ENCODE measurements at places on chromosomes 16 and 17. TPM values are rescaled to one million over a fixed set of nuclear protein-coding genes. Genes with fewer than 3 reads are reported as not detected.

DNA sequence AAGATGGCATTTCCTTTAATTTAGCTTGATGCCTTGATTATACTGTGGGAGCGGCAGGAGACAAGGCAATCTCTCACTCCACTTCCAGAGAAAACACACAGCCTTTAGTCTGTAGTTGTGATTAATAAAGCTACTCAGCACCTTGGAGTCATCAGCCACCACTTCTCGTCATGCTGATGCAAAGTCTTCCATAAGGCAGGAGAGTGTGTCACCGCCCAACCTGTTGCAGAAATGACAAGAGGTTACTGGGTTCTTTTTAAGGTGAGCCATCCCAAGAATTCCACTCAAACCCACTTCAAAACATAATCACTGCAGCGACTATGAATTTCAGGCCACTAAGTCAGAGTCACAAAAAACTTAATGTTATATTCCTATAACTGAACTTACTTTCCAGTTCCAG lies 223.9 kb upstream of the TOX3 start:
- DNase-seq: no peak

DNA sequence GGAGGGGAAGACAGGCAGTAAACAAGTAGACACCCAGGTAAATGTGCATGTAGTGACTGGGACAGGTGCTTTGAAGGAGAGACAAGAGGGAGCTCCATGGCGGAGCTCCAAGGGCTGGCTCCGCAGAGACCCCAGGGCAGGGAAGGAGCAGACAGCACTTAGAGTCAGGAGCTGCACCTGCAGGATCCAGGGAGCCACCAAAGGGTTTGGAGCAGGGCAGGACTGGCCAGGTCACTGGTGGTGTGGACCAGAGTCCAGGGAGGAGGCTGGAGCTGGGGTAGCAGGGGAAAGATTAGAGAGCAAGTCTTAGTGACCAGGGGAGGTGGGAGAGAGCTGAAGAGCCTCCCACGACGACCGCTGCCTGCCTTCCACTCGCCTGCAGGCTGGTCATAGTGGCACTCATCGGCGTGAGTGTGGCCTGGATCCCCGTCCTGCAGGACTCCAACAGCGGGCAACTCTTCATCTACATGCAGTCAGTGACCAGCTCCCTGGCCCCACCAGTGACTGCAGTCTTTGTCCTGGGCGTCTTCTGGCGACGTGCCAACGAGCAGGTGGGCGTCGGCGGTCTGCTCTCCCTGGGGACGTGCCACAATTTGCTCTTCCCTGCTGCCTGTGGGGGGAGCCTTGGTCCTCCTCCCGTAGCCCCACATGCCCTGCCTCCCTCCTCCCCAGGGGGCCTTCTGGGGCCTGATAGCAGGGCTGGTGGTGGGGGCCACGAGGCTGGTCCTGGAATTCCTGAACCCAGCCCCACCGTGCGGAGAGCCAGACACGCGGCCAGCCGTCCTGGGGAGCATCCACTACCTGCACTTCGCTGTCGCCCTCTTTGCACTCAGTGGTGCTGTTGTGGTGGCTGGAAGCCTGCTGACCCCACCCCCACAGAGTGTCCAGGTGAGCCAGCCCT lies 14.7 kb upstream of the FAM83G start:
- peak; percentile 27 for DNase-seq

DNA sequence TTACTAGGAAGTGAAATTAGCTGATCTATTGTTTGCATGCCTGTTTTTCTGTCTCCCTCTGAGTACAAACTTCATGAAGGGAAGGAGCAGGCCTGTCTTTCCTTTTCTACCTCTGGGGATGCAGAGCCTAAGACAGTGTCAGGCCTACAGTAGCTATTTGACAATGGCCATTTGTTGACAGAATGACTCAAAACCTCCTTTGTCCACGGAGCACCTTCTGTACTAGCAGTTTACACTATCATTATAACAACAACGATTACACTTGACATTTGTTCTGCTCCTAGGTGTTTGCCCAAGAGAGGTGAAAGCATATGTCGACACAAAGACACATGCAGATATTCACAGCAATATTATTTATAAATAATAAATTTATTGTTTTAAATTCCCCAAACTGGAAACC lies 132.3 kb upstream of the IRX3 start:
- DNase-seq: no peak

GRCh38 chr16:79597277-79598062 lies 3.1 kb downstream of the MAF start:
- no peak for DNase-seq

DNA sequence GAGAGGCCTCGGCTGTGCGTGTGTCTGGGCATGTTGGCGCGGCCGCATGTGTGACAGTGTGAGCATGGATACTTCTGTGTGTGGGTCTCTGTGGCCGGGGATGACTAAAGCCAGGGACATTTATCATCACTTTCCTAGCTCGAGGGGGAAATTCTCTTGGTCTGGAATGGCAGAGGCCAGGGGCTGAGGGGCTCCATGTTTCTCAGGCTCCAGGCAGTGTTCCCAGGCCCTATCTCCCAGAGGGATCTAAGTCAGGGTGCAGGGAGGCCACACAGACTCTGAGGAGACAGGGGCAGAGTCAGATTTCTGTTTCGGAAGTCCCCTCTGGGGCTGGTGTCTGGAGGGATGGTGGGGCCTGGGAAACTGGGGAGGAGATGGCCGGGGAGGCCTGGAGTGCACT lies 23.7 kb upstream of the SPNS2 start:
- no peak for DNase-seq

GRCh38 chr17:65182233-65182632 lies 45.1 kb downstream of the RGS9 start:
- no peak for DNase-seq

DNA sequence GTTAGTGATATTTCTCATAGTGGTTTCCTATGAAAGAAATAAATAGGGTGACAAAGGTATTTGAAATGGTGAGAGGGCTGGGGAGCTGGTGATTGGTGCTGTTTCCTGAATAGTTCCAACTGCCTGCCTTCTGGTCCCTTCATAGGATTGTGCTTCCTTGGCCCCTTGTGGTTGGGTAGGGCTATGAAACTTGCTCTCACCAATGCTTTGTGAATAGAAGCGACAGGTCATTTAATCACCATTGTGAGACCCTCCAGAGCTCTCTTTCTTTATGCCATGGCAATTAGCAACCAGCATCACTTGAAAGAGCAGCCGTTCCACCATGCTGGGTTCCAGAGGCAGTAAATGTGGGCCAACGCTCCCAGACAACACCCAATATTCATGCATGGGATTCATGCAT lies 23.7 kb upstream of the WWOX start:
- no peak for DNase-seq

- no peak for DNase-seq
Measured at GRCh38 chr17:75418531-75418930, 13.1 kb upstream of the GRB2 start.

- no peak for DNase-seq
Measured at GRCh38 chr16:87143661-87144121, 173.5 kb downstream of the C16orf95 start.

The KCNJ18 gene
- not detected for total RNA-seq

The SNN gene
- total RNA-seq: 39.9 TPM

GRCh38 chr17:72710202-72710601 lies 382.3 kb downstream of the SLC39A11 start:
- no peak for DNase-seq

GRCh38 chr17:72349011-72349410 lies 228.2 kb downstream of the SOX9 start:
- DNase-seq: no peak

- DNase-seq: peak; percentile 32
Measured at GRCh38 chr17:15944759-15945526, at the start of gene ADORA2B. Gene ADORA2B, plus strand, starts transcription at chr17:15945130. Its CDS starts 119 bp downstream, at chr17:15945249.

DNA sequence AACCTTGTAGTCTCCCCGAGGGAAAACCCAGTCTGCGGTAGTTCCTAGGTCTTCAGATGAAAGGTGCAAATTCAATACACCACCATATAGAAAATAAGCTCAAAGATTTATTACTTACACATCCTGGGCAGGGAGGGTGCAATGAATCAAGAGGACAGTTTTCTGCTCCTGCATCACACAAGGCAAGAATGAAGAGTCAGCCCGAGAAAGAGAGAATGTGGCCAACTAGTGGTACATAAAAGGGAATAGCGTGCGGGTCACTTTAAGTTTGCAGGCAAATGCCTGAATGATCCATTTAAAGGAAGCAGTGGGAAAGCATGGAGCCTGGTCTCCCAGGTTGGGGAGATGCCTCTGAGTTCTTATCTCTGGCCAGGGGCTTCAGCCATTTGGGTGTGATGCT lies 403.4 kb downstream of the GRIN2A start:
- no peak for DNase-seq

DNA sequence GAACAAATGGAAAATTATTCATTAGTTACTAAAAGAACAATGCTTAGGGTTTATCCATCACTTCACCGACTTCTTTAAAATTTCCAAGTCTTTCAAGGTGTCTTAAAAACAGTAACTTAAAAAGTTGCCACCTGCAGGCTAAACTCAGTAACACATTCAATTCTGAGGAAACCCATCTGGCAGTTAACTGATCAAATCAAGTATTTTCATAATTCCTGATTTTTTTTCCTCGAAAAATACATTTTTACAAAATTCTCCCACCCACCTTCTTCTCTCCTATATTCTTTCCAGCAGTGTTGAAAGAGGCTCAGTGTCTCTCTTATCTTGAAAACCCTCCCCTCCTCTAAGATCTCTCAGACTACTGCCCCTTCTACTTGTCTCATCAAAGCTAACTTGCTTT lies 29.9 kb downstream of the PARN start:
- no peak for DNase-seq

DNA sequence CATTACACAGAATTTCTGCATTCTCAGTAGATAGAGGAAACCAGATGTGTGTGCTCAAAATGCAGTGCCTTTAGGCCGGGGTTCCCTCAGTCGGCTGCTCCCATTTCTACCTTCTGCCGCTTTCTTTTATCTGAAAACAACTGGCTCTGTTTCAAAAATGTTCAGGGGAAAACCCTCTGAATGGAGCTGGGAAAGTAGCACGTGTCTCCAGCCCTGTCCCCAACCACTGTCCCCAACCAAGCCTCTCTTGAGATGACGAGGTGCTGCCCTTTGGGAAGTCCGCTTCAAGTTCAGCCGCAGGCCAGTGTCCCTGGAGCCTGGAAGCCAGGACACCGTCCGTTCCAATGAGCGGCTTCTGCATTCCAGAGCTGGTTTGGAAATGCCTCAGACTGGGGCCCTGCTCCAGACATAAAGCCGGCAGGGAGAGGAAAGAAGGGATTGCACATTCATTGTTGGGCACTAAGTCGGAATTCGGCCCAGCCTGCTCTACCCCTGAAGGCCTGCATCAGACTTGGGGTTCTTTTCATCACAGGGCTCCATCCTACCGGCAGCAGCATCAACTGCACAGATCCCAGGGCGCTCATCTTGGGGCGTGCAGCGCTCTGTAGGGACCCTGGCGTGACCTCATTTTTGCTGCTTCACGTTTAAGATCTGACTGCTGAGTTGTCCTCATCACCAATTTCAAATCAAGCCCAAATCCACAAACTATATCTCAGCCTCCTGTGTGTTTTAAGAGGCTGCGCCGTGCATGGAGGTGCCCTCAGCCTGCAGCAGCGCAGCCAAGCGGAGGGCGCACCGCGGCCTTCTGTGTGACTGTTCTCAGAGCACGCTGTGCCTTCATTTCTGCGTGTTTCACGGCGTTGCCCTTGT lies 111.3 kb downstream of the BANP start:
- DNase-seq: no peak
